ENCODE measurements at places on chromosomes 7 and 10. TPM values are rescaled to one million over a fixed set of nuclear protein-coding genes. Genes with fewer than 3 reads are reported as not detected.

DNA sequence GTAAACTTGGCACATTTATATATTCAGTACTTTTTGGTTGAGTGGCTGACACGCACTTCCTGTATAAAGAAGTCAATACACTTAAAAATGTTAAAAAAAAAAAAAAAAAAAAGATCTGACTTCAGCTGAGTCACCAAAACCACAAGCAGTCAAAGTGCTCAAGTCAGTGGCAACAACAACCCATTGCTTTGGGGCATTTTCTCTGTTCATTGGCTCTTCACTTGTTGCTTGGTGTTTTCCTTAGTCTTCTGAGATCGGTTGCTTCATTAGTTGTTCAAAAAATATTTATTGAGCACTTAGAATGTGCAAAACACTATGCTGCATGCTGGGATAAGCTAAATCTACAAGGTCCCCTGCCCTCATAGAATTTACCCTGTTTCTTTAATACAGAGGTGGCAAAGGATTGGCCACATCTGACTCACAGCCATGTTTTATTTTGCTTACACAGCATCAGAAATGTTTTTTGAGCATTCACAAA lies 63.7 kb downstream of the ZNRF2 start:
- peak; percentile 36 for DNase-seq

Gene CAV1
- total RNA-seq = 1.4 TPM

Gene MOGAT3
- total RNA-seq = not detected

Gene ELOVL3
- not detected for total RNA-seq

DNA sequence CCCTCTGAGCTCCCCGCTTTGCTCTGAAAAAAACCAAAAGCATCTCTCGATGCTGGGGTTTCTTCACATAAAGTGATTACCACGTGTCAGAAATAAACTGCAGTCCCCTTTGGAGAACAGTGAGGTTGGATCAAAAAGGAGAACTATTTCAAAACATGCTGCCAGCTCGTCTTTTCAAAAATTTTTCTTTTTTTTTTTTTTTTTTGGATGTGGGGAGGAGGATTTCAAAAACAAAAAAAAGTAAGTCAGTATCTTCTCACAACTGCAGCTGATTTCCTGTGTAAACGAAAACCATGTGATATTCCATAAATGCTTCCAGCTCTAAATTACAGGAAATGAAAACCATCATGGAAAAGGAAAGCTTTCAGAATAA lies 155.0 kb upstream of the LYZL2 start:
- no peak for DNase-seq

Gene GRM3
- not detected for total RNA-seq

Gene NFE2L3
- 35.3 TPM for total RNA-seq

DNA sequence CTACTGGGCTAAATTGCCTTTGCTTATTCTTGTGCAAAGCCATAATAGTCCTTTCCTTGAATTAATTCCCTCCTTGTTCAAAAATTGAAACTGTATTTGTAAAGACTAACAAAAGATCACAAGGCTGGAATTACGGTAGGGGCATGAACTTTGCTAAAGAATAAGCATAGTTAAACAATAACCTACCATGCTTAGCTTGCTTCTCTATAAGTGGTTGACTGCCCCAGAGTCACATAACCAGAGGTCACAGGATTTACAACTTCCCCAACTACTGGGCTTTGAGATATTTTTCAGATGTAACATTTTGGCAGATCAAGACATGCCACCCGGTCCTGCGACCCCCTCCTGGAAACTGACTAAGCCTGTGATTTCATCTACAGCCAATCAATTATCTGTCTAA lies 181.4 kb downstream of the GPAM start:
- DNase-seq = no peak

DNA sequence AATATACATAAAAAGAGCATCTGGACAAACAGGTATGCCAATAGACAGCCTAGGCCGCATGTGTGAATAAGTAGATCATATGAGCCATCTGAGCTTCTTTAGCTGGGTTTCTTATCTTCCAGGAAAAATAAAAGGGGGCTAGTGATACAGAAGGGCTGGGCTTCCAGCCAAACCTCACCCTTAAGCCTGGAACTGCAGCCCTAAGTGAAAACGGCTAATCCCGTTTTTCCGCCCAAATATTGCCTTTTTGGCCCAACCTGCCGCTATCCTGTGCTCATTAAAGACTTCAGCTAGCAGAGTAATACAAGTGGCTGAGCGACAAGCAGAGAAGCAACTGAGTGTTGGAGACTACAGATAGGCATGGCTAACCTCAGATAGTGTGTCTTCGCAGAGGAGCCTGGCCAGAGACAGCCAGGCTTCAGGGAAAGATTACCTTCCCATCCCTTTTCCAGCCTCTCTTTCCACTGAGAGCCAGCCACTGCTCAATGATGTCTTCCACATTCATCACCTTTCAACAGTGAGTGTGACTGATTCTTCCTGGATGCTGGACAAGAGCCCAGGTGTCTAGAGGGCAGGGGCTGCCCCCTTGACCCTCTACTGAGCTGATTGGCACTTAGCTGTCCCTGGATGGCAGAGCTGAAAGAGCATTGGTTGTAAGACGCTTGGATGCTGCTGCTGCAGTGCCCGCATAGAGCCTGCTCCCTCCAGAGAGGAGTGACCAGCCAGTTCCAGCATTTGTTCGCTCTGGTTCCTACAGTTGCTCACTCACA lies 108.9 kb downstream of the ITGB8 start:
- DNase-seq = no peak

- no peak for DNase-seq
Observed at GRCh38 chr7:105011141-105011830, 2.7 kb upstream of the KMT2E start.

All from activated naive CD8-positive, alpha-beta T cell treated with anti-CD3 and anti-CD28 coated beads for 36 hours (primary cell).